HS-5 (cell line): ENCODE measurements at places on chromosomes 4 and X.

- no peak for DNase-seq
Observed at GRCh38 chr4:147761218-147761883, 29.5 kb downstream of the ARHGAP10 start.

GRCh38 chr4:83267121-83267829, 17.3 kb downstream of the COQ2 start:
- DNase-seq = no peak

DNA sequence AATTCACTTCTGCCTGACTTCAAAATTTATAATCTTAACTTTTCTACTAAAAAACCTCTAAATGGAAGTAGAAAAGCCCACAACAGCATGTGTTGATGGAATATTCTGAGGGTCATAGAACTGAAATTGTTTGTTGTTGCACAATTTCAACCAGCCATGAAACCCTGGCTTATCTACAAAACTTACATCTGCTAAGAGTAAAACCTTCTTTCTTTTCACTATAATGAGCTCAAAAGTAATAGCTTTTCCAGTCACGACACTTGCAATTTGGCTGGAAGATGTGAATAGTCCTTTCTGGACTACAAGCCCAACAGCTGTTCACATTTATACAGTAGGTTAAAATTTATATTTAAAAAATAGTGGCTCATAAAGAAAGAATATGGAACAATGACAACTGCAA, 250.0 kb downstream of the GPAT3 start:
- no peak for DNase-seq

- DNase-seq = no peak
Observed at GRCh38 chrX:18428006-18428405, 2.6 kb downstream of the CDKL5 start.

DNA sequence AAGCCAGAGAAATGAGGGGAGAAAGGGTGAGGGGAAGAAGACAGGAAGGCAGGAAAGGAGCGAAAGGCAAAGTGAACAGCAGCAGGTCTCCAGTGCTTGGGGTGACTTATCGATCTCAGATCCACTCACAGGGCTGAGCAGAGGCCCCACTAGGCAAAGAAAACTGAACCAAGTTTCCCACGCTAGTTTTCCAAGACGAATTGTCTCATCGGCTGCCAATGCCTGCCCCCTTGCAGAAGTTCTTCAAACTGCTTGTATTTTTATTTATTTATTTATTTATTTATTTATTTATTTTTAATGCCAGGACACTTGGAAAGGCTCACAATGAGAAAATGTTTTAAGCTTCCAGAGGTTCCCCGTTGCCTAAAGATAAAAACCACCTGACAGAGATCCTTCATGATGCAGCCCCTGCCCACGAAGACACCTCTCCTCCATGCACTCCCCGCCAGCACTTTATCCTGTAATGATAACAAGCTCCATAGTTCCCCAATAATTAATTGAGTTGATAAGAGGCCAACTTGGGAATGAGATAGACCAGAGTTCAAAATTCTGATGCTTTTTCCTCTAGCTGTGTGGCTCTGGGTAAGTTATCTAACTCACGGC, 43.2 kb downstream of the QDPR start:
- DNase-seq = no peak

DNA sequence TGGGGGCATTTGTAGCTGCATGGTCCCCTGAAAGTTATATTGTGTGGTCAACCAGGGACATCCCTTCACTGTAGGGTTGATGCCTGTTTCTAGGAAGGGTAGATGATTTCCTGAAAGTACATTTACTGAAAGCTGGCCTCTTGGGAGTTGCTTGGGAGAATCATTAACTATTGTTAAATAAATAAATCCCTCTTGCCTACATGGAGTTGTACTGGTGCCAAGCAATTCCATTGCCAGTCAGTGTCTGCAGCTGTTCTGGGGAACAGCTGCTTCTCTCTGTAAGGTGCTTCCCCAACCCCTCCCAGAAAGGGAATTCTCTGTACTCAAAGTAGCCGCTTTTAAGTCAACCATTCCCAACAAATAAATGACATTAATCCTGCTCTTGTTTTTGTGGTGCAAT, 51.1 kb downstream of the C4orf51 start:
- no peak for DNase-seq

- no peak for DNase-seq
Observed at GRCh38 chr4:8047837-8048678, 108.4 kb upstream of the AFAP1 start.

- no peak for DNase-seq
Observed at GRCh38 chr4:145563293-145563985, 55.7 kb upstream of the MMAA start.
